ENCODE measurements at places on chromosomes 12 and 14.

- no peak for DNase-seq
Measured at GRCh38 chr12:29732191-29732590, 51.6 kb downstream of the TMTC1 start.

DNA sequence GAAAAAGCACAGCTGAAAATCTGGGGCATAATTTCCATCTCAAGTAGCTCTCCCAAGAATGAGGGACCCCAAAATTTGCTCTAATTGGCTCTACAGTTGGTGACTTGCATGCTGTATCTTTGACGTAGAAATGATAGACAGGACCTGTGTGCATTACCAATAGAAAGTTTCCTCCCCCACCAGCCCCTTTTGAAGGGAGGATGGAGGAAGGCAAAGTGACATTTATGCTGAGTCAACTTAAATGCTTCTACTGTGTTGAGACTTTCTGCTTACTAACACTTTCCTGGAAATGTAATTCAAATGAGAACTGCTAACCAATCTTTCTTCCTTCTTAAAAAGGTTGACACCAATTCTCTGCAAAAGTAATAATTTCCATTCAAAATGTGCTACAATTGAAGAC, 31.9 kb downstream of the TSPAN8 start:
- no peak for DNase-seq

- DNase-seq: peak; percentile 16
Measured at GRCh38 chr12:100128512-100128908, 14.2 kb downstream of the BLTP3B start.

DNA sequence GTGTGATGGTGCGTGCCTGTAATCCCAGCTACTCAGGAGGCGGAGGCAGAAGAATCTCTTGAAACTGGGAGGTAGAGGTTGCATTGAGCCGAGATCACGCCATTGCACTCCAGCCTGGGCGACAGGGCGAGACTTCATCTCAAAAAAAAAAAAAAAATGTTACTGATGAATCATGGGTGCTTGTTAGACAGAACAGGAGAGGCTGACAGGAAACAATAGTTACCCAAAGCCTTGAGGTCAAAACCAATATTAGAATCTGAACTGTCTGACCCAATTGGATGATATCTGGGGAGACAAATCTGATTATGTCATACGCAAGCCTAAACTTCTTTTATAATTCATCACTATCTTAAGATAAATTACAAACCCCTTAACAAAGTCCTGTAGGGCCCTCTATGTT, 40.7 kb upstream of the KIF21A start:
- no peak for DNase-seq

- no peak for DNase-seq
Measured at GRCh38 chr14:34180434-34180833, 229.6 kb upstream of the EGLN3 start.

GRCh38 chr12:95820096-95820703, 29.6 kb upstream of the NTN4 start:
- DNase-seq: no peak

DNA sequence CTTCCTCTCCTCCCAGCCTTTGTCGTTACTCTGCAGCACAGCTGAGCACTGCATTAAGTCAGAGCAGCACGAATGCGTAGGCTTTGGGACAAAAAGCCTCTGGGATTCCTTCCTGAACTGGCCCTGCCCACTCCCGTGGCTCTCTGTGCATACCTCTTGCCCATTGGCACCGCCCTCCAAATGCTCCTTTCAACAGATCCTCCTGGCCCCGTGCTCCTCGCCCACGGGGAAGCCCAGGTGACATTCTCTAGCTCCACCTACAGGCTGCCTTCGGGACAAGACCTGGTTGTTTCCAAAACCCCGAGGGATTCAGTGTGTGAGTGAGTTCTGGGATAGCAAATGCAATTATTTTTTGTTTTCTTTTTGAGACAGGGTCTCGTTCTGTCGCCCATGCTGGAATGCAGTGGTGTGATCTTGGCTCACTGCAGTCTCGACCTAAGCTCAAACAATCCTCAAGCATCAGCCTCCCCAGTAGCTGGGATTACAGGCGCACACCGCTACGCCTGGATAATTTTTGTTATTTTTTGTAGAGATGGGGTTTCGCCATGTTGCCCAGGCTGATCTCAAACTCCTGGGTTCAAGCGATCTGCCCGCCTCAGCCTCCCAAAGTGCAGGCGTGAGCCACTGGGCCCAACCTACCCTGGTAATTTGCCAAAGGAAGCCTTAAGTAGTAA, 17.9 kb upstream of the TDRD9 start:
- DNase-seq: peak; percentile 74

DNA sequence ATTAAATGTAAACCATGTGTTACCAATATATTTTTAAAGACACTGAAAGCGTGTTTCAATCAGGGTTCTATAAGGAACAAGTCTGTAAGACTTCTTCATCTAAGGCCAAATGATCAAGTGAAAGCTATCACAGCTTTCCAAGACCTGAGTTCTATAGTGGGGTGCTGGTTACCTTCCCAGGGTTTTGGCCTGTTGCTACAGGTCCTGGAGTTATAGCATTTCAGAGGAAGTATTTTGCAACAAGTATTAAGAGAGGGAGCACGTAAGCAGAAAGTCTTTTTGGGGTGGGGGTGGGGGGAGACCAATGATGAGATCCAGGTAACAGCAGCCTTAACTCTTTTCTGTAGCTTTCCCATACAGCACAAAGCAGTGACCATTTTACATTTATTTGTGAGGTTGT, 43.8 kb downstream of the FOXN3 start:
- no peak for DNase-seq

GRCh38 chr12:7162691-7163114, 26.8 kb upstream of the PEX5 start:
- DNase-seq: no peak

GRCh38 chr12:1662761-1663439, 28.0 kb upstream of the ADIPOR2 start:
- no peak for DNase-seq

- no peak for DNase-seq
Measured at GRCh38 chr12:25904442-25904841, 54.0 kb upstream of the RASSF8 start.

GRCh38 chr14:104559804-104560585, 19.6 kb upstream of the C14orf180 start:
- no peak for DNase-seq

GRCh38 chr14:54537651-54538050, 27.9 kb downstream of the CGRRF1 start:
- DNase-seq: no peak

DNA sequence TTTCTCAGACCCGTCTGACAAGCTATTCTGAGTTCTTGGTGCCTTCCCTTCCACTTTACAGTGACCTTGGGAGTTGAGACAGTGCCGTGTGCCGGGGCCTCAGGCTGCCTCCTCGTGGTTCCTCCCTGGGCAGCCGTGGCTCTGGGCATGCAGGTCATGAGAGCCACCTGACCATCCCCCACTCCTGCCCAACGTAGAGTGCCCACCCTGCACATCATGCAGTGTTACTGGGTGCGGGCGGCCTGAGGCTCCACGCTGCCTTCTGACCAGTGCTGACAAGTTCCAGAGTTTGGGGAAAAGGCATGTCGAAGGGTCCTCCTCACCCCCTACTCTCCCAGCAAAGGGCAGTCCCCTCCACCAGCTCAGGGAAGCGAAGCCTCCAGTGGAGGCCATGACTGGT, 190.5 kb downstream of the TSPAN9 start:
- DNase-seq: no peak

GRCh38 chr12:55850401-55850800, 7.7 kb upstream of the MMP19 start:
- no peak for DNase-seq

DNA sequence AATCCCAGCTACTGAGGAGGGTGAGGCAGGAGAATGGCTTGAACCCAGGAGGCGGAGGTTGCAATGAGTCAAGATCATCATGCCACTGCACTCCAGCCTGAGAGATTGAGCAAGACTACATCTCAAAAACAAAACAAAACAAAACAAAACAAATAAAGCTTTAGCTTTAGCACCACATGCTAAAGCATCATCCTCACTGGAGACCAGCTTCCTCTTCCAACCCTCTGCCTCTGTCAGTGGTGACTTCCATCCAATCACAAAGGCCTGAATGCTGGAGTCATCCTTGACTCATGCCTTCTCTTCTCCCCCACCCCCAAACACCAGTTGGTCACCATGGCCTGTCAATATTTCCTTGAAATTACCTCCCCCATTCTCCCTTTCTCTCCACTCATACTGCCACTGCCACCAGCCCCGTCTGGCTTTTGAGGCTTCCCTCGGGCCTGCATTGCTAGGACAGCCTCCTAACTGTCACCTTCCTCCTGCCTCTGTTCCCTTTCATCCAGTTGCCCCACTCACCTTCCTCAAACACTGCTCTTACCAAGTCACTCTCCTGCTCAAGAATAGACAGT, 1.4 kb downstream of the ZNF385A start:
- DNase-seq: peak; percentile 81

GRCh38 chr14:24815543-24815942, 181.6 kb upstream of the GZMB start:
- no peak for DNase-seq

DNA sequence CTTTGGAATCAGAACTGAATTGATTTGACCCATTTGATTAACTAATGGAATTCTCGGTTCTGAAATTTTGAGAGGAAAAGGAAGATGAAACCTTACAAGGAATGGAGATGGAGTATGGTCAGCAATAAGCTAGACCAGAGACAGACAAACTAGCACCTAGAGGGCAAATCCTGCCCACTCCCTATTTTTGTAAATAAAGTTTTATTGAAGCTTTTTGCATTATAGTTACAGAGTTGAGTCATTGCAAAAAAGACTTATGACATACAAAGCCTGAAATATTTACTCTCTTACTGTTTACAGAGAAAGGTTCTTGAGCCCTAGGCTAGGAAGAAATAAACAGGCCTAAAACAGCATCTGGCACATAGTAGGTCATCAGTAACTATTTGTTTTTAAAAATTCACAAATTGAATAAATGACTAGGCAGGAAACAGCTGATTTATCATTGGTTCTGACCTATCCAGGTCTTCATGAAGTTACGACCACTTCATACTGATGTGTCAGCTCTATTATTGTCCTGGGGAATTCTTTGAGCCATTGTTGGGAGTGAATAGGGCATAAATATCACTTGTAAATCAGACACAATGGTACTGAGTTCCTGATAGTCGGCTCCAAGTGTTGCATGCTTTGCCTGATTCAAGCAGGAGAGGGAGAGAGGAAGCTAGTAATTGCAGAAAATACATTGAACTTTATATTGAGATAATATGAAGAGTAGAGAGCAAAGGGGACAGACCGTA, 14.6 kb upstream of the STAB2 start:
- DNase-seq: no peak

- no peak for DNase-seq
Measured at GRCh38 chr14:98799891-98800290, 472.1 kb downstream of the BCL11B start.

DNA sequence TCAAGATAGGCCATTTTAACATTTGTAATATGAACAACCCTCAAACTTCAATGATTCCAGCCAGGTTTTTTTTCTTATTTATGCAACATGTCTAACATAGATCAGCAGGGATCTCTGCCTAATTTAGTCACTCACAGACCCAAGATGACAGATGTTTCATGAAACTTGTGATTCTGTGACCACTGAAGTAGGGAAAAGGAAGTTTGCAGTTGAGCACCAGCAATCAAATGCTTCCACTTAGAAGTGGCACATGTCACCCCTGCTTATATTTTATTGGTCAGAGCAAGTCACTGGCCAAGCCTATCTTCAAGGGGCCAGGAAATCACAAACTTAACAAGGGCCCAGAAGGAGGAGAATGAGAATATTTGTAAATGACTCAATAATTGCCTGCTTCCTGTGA, 150.6 kb downstream of the BCAT1 start:
- no peak for DNase-seq

DNA sequence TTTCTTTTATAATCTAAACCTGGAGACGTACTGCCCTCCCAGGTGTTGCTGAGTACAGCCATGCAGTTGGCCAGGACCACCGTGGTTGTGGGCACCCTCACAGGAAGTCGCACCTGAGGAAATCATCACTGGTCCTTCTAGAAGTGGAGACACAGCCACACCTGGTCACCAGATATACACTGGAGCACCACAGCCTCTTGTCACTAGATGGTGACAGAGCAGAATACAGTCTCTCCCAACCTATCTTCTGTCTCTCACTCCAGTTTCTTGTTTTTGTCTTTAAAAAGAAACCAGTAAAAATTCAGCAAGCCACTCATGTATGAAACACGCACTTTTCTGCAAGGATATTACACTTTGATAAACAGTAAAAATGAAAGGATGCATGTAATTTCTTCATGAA, 43.1 kb upstream of the GPHB5 start:
- no peak for DNase-seq

DNA sequence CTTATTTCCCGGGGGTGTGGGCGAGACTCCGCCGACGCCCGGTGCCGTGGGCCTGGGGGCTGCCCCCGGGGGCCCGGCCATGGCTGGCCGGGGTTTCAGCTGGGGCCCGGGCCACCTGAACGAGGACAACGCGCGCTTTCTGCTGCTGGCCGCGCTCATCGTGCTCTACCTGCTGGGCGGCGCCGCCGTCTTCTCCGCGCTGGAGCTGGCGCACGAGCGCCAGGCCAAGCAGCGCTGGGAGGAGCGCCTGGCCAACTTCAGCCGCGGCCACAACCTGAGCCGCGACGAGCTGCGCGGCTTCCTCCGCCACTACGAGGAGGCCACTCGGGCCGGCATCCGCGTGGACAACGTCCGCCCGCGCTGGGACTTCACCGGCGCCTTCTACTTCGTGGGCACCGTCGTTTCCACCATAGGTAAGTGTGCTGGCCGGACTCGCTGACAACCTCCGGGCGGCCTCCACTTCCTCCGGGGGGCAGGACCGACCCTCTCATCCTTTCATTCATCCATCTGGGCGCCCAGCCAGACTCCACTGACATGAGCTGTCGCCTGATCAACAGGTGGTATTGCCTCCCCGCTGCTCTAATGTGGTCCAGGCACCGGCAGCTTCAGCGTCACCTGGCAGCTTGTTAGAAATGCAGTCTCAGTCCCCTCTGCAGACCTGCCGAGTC, 467 bp downstream of the KCNK13 start:
- no peak for DNase-seq

- DNase-seq: peak; percentile 81
Measured at GRCh38 chr12:3304436-3305165, 186.4 kb upstream of the PRMT8 start.

DNA sequence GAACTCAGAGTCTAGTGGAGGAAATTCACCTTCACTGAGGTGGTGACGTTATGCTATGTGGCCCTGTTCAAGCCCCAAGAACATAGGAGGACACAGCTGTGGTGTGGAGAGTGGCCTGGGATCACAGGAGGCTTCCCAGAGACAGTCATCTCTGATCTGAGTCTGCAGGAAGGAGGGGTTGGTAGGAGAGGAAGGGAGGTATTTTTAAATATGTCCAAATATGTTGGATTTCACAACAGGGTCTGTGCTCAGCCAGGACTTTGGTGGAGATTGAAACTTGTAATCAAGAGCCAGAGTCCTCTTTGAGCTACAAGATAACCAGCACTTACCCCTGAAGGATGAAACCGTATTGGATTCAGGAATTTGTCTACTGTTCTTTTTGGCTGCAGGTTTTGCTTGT, 26.4 kb upstream of the MED13L start:
- no peak for DNase-seq

DNA sequence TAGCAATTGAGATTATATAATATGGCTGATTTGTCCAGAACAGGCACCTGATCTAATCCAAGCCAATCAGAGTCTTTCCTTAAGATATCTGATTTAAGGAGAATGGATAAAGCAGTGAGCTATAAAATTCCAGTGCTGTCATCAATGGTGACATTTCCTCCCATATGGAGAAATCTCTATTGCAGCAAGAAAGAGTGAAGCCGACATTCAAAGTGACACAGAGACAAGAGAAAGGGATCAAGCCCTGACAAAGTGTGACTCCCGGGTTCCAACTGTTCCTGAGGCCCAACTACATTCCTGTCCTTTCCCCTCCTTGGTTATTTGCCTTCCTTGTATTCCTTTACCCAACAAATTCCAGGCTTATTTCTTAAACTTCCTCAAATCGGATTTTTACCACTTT, 430.0 kb upstream of the SOX5 start:
- no peak for DNase-seq

Data from H54 (cell line).